ENCODE measurements at places on chromosomes 7 and 10. TPM values are rescaled to one million over a fixed set of nuclear protein-coding genes. Genes with fewer than 3 reads are reported as not detected.
A peak's percentile ranks its signal among the peaks of the same experiment; 100 is the strongest.

- H3K36me3 ChIP-seq = no peaks in the 10 kb centered on the region
- H3K27ac ChIP-seq = no peak overlapping the region
- no peak overlapping the region for H3K4me3 ChIP-seq
- DNase-seq = no peak
- no peaks in the 10 kb centered on the region for H3K27me3 ChIP-seq
Observed at GRCh38 chr10:111128331-111129180, 51.7 kb downstream of the ADRA2A start.

The TRIP6 gene
- polyA plus RNA-seq = 72.5 TPM

DNA sequence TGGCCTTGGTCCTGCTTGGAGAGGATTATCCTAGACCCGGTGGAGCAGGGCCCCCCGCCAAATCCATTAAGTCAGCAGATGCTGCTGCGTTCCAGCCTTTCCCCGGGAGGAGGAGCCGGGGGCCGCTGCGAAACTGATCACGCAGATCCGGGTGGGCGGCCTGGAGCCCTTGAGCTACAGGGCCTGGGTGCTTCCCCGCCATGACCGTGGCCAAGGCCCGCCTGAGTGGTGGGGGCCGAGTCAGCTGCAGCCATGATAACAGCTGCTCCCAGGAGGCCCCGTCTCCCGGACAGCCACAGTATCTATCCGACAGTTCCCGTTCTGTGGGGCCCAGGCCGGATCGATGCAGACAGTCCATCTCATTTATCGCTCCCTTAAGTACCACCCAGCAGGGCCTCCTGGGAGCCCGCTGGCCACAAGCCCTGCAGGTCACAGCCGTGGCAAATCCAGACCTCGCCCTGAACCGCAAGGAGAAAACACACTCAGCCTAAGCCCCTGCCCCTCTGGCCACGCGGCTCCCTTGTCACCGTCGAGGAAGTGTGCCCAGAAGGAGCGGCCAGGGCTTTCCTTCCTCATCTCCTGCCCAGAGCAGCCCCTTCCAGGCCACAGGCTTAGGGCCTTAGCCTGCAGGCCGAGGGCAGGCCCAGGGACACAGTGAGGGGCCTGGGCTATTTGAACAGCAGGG is 34.4 kb upstream of the SLC29A4 start:
- H3K27ac ChIP-seq = no peak overlapping the region
- no peaks in the 10 kb centered on the region for H3K36me3 ChIP-seq
- no peaks in the 10 kb centered on the region for H3K4me1 ChIP-seq
- peak; percentile 86 for DNase-seq

- DNase-seq = no peak
- H3K36me3 ChIP-seq = no peaks in the 10 kb centered on the region
Observed at GRCh38 chr7:36784991-36785940, 61.0 kb upstream of the AOAH start.

The TMEM176B gene
- polyA plus RNA-seq = 109 TPM

DNA sequence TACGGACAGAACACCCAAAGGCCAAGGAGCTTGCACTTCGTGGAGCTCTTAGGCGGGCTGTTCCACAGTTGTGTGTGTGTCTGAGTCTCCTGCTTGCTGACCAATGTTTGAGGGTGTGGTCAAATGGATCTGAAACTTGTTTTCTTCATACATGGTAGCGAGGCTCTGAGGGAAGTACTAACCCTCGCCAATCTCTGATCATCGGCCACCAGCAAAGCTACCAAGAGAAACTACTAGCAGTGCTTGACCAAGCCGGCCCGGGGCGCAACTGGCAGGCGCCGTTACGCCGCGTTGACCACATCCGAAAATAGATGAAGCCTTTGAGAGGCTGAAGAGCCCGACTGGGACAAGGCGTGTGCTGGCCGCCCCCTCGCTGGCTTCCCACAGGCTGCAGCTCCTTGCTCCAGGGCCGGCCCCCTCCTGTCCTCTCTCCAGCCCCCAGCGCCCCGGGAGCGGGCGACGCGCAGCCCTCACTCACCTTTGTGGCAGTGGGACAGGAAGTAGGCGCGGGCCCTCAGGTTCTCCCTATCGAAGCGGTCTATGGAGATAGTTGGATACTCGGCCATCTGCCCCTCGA is 384 bp downstream of the DCLRE1C start:
- H3K4me1 ChIP-seq = no peaks in the 10 kb centered on the region
- H3K27me3 ChIP-seq = no peaks in the 10 kb centered on the region
- no peaks in the 10 kb centered on the region for H3K36me3 ChIP-seq
- peak overlapping the region; percentile 89 for H3K4me3 ChIP-seq

DNA sequence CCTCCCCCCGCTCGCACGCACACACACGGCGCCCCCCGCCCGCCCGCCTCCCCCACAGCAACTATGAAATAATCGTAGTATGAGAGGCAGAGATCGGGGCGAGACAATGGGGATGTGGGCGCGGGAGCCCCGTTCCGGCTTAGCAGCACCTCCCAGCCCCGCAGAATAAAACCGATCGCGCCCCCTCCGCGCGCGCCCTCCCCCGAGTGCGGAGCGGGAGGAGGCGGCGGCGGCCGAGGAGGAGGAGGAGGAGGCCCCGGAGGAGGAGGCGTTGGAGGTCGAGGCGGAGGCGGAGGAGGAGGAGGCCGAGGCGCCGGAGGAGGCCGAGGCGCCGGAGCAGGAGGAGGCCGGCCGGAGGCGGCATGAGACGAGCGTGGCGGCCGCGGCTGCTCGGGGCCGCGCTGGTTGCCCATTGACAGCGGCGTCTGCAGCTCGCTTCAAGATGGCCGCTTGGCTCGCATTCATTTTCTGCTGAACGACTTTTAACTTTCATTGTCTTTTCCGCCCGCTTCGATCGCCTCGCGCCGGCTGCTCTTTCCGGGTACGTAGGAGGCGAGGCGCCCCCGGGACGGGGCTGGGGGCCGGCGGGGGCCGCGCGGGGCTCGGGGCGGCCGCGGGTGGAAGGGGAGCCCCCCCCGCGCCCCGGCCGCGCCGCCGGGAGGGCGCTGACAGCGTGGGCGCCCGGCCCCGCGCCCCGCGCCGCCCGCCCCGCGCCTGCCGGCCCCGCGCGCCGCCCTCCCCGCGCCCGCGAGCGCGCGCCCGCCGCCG is 441 bp downstream of the BMI1 start:
- H3K27ac ChIP-seq = peak overlapping the region; percentile 71
- peak; percentile 80 for DNase-seq
- H3K4me1 ChIP-seq = peaks cover 3% of the 10 kb centered on the region
- H3K27me3 ChIP-seq = no peaks in the 10 kb centered on the region

- H3K36me3 ChIP-seq = no peaks in the 10 kb centered on the region
- no peak overlapping the region for H3K4me3 ChIP-seq
- no peak for DNase-seq
- H3K27ac ChIP-seq = no peak overlapping the region
Observed at GRCh38 chr7:139602143-139602722, 78.7 kb downstream of the CLEC2L start.

- no peak for DNase-seq
- H3K27ac ChIP-seq = no peak overlapping the region
- H3K4me1 ChIP-seq = no peaks in the 10 kb centered on the region
- no peak overlapping the region for H3K4me3 ChIP-seq
- H3K36me3 ChIP-seq = no peaks in the 10 kb centered on the region
- no peaks in the 10 kb centered on the region for H3K27me3 ChIP-seq
Observed at GRCh38 chr7:158060216-158060615, 527.4 kb downstream of the PTPRN2 start.

The NUTM2D gene
- 4.6 TPM for polyA plus RNA-seq

DNA sequence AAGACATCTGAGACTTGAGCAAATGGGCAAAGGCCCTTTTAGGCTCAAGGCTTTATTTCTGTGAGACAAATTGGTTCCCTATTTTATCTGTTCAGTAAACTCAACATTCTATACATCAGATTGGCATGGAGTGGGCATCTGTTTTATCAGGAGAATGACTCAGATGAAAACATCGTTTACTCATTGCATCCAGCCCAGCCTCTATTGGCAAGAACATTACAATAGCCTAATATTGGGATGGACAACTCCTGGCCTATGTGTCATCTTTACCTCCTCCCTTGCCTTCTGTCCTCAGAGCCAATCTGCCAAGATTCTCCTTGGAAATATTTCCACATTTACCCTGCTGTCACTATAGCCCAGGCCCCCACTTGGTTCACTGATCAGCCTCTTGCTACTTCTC is 5.5 kb upstream of the BLNK start:
- no peaks in the 10 kb centered on the region for H3K27me3 ChIP-seq
- no peak for DNase-seq
- H3K36me3 ChIP-seq = no peaks in the 10 kb centered on the region

The TEX36 gene
- not detected for polyA plus RNA-seq

DNA sequence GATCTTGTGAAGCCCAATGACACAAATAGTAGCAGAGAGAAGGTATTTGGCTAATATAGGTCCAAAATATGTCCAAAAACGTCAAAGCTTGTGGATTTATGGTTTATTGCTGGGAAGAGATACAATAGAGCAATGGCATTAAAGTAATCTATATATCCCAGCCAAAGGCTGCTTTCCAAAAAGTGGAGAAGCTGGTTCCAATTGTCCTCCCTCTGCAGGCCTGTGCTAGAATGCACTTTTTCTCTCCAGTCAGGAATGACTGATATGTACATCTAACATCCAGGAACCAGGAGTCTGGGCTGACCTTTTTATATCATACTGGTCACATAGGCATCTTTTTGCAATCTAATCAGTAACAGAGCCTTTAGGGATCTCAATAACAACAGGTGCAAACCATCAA is 167.1 kb upstream of the FAM3C start:
- no peaks in the 10 kb centered on the region for H3K36me3 ChIP-seq
- H3K4me3 ChIP-seq = no peak overlapping the region
- no peaks in the 10 kb centered on the region for H3K27me3 ChIP-seq
- H3K27ac ChIP-seq = no peak overlapping the region

The TFPI2 gene
- polyA plus RNA-seq = 31.8 TPM
